Fibroblast of the aortic adventitia (primary cell): ENCODE measurements at places on chromosomes 4 and X. TPM values are rescaled to one million over a fixed set of nuclear protein-coding genes. Genes with fewer than 3 reads are reported as not detected.
A peak's percentile ranks its signal among the peaks of the same experiment; 100 is the strongest.

ZNF185 gene
- total RNA-seq = 1.1 and 4.7 TPM in 2 replicates

GRCh38 chr4:110683601-110684000 is 60.7 kb upstream of the PITX2 start:
- no peak for DNase-seq

GRCh38 chr4:110003401-110004187 is 90.9 kb downstream of the EGF start:
- DNase-seq = no peak

ETDB gene
- total RNA-seq = not detected in 2 replicates

DNA sequence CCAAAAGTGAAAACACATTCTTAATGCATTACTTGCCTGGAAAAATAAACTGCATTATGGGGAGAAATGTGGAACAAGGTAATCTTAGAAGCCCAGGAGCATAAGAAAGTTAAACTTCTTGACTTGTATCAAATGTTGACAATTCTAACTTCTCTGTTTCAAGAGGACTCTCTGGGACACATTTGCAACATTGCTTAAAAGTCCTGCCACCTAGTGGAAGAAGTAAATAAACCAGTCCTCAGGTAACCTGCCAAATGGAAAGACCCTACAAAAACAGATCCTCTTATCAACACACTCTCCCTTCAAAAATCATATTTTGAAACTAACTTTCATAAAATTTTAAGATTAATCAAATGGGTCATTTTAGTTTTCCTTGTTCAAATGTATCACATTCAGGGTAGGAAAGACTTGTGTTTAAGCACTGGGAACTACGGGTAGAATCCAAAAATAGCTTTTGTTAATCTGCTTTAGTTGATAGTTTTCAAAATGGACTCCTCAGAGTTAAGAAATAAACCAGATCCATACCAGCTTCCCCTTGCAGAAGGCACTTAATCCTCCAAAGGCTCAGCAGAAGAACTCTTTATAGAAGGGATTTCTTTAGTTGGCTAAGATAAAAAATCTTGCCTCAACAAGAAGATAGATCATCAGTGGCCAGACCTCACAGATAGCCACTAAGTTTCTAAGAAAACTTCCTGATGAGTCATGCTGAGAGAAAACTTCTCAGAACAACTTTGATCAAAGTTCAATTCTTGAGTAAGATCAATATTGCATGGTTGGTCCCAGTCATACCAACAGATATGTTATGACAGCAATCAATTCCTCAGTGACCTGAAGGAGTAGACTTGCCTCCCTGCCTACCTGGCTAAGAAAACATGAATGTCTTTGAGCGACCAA is 141.7 kb downstream of the HHIP start:
- peak; percentile 72 for DNase-seq

BMX gene
- total RNA-seq = 0.18 and 0.90 TPM in 2 replicates

DNA sequence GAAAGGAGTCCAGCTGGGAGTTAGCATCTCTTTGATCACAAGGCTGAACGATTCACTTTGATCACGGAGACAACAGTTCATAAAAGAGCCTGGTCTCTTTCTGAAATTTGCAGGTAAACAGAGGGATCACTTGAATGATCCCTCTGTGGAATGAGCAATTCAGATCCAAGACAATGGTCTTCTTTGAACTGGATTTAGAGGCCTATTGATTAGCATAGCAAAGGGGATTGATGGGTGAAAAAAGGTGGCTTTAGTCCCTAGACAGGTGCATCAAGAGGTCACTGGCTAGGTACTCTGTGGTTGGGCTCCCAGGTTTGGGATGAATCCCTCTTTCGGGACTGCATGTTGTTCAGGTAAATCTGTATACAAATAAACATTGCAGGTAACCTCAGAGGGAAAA is 223.8 kb upstream of the TAPT1 start:
- DNase-seq = no peak

- DNase-seq = peak; percentile 85
Measured at GRCh38 chr4:76772498-76773106, 125.3 kb downstream of the SOWAHB start.

DNA sequence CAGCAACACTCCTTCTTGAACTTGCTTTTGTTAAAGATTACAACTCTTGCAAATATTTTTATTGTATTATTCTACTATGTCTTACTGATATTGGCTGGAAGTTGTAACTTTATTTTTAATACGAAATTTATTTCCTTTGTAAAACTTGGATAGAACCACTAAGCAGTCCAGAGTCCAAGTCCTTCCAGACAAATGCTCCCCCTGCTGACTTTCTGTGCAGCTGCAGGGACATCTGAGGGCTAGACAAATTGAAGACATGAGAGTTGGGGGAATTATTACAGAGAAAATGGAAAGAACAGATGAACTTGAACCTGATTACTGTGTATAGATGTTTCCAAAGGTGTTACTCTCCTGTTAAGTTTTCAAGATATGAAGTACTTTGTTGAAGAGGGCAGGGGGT is 238.8 kb downstream of the GRIA3 start:
- peak; percentile 65 for DNase-seq

GRCh38 chrX:30680618-30681017 is 27.4 kb downstream of the GK start:
- DNase-seq = no peak

DNA sequence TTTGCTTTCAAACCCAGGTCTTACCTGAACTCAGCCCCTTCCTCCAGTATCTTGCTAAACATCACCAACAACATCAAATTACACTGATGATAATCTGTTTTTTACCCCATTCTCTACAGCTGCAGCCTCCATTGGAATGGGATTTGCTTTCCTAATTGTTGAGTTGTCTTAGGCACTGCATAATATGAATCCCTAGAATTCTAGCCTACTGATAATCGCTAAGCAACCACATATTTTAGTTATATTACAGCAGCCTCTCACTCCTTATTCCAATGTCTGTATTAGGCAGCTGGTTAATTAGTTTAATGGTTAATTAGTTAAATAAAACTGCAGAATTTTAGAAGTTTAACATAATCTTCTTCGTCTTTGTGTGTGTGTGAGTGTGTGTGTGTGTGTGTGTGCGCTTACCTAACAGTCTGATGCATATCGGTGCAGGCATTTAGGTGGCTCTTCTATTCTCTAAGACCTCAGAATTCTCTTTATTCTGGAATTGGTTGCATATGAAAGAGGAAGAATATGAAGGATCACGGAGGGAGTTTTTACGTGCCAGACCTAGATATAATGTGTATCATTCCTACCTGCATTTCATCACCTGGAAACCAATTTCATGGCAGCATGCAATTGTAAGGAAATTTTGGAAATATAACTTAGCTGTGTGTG is 5.3 kb upstream of the COMMD8 start:
- peak; percentile 77 for DNase-seq

- peak; percentile 68 for DNase-seq
Measured at GRCh38 chr4:166091912-166092510, 219.0 kb downstream of the TLL1 start.

- DNase-seq = no peak
Measured at GRCh38 chr4:119139822-119140252, 4.2 kb downstream of the MYOZ2 start.

NPFFR2 gene
- not detected in 2 replicates for total RNA-seq

DNA sequence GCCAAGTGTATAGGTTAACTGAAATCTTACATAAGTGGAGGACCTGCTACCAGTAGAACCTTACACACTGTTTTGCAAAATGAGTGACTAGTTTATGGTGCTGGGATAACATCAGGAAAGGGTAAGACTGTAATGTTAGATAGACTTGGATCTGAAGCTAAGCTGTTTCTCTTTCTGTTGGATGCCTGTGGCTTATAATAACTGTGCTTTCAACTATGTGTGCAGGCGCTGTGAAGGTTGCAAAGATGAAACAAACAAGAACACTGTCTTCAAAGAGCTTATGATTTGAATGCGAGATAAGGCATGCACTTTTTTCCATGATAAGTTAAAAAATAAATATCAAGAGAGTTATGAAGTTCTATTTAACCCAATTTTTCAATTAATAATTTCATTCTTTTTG is 34.5 kb upstream of the LCORL start:
- DNase-seq = no peak

UCP1 gene
- total RNA-seq = not detected in 2 replicates

- no peak for DNase-seq
Measured at GRCh38 chrX:24493740-24494581, 28.9 kb downstream of the PDK3 start.

- DNase-seq = no peak
Measured at GRCh38 chrX:43002526-43003203, 224.7 kb upstream of the PPP1R2C start.

DNA sequence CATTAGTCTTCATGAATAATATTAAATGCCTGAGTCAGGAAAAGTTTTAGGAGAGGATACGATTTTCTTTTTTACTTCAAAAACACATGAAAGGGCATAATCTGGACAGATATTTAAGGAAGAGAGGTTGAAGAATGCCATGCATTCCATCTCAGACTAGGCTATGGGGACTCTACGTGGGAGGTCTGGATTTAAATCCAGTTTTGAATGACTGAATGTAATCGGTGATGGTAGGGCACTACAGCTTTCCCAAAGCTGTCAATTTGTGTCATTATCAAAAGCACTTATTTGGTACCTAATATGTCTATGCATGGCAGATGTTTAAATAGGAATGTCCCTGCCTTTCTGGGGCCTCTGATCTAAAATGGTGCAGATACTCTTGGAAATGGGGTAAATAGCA is 59.3 kb upstream of the RPL34 start:
- DNase-seq = no peak

GRCh38 chr4:89380980-89381379 is 73.4 kb upstream of the GPRIN3 start:
- no peak for DNase-seq

- no peak for DNase-seq
Measured at GRCh38 chr4:3461515-3462291, 1.4 kb upstream of the DOK7 start.

AFM gene
- not detected in 2 replicates for total RNA-seq

GPR119 gene
- total RNA-seq = not detected in 2 replicates

DNA sequence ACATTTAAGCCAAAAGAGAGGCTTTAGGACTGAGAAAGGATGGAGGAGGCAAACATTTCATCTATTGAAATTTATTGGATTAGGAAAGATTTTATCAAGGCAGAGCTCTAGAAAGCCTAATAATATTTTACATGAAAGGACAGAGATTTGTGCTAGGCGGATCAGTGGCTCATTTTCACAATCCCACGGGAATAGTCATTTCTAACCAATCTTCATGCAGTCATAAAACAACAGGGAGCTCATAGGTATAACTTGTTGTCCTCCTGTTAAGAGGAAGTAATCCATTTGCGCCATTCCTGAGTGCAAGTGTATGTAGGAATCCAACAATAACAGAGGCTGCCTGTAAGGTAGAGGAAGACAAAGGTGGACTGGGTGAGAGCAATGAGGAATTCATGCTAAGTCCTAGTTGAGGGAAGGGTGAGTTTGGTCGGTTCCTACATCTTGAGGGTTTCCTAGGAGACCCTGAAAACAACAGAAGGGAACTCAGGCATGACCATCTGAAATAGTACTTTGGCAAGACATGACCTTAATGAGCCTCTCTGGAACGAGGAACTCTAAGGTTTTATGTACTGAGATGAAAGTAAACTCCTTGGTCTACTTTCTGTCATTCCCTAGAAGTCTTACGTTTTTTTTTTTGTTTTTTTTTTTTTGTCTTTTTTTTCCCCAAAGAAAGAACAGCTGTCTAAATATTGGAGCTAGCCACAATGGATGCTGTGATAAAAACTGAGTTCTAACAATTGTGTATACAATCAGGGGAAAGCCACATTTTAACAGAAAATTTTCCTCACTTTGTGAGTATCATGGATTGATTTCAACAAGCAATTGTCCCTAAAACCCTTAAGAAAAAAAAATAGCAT is 89.7 kb downstream of the GEMIN8 start:
- DNase-seq = no peak

PACRGL gene
- 20.3 and 29.6 TPM in 2 replicates for total RNA-seq

PABPC1L2A gene
- total RNA-seq = not detected in 2 replicates

ADGRG4 gene
- not detected in 2 replicates for total RNA-seq

GRCh38 chrX:9569876-9570301 is 105.0 kb downstream of the TBL1X start:
- peak; percentile 50 for DNase-seq

H2BW2 gene
- total RNA-seq = not detected in 2 replicates

CCKAR gene
- 3.1 TPM in 1 of 2 replicates, not detected in the other for total RNA-seq

DNA sequence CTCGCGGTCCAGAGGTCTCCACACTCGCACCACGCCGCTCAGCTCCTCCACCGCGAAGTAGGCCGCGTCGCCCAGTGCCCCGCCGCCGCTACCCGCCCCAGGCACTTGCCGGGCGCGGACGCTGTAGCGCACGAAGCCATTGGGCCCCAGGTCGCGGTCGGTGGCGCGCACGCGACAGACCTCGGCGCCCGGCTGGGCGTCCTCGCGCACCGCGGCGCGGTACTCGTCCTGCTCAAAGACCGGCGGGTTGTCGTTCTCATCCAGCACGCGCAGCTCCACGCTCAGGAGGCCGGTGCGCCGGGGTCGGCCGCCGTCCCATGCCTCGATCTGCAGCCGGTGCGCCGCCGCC is 1.4 kb downstream of the DCHS2 start:
- no peak for DNase-seq

GRCh38 chrX:18891548-18891945 is 92.4 kb downstream of the PHKA2 start:
- no peak for DNase-seq

- DNase-seq = no peak
Measured at GRCh38 chr4:680551-680927, 6.2 kb downstream of the MYL5 start.

DNA sequence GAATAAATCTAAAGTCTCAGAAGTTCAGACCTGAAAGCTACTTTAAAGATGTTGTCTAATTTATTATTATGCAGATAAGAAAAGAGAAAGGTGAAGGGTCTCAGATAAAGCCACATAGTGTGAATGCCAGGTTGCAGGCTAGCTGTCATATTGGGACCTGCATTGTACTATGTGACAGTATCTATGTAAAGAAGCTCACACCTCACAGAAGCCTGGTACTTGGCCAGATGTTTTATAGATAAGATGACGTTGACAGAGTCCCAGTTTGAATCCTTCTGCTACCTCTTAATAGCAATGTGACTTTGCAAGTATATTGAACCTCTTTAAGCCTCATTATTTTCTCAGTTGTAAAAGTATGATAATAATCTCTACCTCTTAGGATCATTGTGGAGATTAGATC is 227.0 kb downstream of the SPRY1 start:
- no peak for DNase-seq

GPRASP3 gene
- 5.3 and 10.7 TPM in 2 replicates for total RNA-seq

DNA sequence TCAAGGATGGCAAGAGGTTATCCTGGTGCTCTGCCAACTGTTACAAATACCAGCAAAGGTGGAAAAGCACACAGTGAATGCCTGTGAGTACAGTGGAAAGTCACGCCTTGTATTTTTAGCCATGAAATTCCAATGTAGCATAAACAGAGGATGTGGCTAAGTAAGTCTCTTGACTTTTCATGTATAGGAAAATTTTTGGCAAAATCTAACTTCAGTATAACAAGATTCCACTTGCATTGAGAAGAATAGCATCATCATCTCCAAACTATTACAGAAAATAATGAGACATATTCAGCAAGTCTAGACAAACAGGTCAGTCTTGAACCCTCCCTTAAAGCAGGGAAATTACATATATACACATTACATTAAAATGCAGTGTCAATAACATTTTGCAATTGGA is 7.9 kb downstream of the SLC10A6 start:
- DNase-seq = no peak
